Foreskin melanocyte (primary cell): ENCODE measurements at places on chromosomes 13 and 19.

GRCh38 chr19:45876411-45877197 is 9.3 kb downstream of the IRF2BP1 start:
- DNase-seq = no peak

DNA sequence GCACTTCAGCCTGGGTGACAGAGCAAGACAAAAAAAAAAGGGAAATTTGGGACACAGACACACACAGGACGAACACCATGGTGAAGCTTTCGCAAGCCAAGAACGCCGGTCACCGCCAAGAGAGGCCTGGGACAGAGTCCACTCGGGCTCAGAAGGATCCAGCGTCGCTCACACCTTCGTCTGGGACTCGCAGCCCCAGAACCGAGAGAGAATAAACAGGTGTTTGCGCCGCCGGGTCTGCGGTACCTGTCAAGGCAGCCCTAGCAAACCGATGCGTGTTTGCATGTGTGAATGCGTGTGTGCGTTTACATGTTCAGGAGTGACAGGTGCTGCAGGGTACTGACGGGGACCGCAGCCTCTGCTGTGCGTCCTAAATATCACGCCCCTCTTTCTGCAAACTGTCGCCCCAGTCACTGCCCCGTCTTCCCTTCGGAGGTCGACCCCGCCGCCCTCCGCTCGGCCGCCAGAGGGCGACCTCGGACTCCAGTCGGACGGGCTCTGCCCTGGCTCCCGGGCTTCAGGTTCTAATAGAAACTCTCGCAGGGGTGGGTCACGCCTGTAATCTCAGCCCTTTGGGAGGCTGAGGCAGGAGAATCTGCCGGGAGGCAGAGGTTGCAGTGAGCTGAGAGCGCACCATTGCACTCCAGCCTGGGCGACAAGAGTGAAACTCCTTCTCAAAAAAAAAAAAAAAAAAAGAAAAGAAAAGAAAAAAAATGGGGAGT is 11.8 kb upstream of the CSNK1G2 start:
- peak; percentile 51 for DNase-seq

DNA sequence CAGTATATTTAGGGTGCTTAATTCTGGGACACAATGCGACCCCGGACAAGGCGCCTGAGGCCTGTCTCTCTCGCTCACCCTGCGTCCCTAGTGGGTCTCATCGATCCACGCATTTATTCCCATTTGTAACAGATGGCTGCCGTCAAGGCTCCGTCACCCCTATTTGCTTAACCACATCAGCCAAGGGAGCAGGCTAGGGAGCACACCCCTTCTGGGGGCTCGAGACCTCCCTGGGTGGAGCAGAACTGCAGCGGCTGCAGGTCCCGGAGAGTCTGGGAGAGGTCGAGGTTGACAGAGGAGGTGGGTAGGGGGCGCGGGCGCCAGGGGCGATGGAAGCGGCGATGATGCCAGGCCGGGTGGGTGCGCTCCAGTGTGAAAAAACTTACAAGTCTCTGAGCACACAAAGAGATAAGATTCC is 507 bp downstream of the ALG5 start:
- DNase-seq = no peak

DNA sequence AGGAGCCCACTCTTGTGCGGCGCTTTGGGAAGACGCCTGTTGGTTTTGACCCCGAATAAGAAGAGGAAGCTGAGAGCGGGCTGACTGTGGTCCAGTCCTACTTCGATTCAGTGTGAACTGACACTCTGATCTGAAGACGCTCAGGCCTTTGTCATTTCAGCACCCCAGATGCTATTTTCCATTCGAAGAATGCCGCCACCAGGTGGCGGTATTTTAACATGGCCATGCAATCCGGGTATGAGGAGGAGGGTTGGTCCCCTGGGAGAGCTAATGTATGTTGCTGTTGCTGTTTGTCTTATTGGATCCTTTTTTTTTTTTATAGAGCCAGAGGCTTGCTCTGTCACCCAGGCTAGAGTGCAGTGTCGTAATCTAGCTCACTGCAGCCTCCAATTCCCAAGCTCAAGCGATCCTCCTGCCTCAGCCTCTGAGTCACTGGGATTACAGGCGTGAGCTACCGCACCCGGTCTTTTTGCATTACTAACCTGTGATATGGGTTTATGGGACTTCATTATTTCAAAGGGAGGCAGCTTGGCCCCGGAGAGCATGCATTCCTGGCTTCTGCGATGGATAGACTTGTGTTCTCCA is 803 bp upstream of the TIMM44 start:
- DNase-seq = peak; percentile 87

GRCh38 chr19:19032420-19033175 is 719 bp downstream of the SUGP2 start:
- peak; percentile 94 for DNase-seq

DNA sequence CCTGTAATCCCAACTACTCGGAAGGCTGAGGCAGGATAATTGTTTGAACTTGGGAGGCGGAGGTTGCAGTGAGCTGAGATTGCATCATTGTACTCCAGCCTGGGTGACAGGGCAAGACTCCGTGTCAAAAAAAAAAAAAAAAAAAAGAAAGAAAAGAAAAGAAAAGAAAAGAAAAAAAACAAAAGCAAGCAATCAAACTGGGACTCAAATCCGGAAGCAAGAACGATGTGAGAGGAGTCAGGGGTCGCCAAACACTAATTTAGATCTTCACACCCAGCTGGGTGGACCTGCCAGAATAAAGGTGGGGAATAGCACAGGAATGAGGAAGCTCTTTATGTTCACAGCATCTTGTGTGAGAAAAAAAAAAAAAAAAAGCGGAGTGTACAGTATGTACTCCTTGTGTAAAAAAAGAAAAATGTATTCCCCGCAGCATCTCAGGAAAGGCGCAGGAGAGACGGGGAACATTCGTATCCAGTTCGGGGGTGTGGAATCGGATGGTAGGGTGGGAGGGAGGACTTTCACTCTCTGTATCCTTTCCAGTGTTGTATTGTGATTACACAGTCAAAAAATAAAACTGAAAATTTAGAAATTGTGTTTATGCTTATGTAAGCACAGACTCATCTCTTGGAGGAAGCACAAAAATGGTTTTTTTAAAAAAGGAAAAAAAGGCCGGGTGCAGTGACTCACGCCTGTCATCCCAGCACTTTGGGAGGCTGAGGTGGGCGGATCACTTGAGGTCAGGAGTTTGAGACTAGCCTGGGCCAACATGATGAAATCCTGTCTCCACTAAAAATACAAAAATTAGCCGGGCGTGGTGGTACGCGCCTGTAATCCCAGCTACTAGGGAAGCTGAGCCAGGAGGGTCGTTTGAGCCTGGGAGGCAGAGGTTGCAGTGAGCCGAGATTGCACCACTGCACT is 7.6 kb downstream of the DNAJB1 start:
- DNase-seq = no peak
